ENCODE measurements at places on chromosomes 3 and 15. TPM values are rescaled to one million over a fixed set of nuclear protein-coding genes. Genes with fewer than 3 reads are reported as not detected.

POU1F1 gene
- not detected for polyA plus RNA-seq

FEZF2 gene
- not detected for polyA plus RNA-seq

HOMER2 gene
- 21.7 TPM for polyA plus RNA-seq

RAB6B gene
- 60.8 TPM for polyA plus RNA-seq

LZTFL1 gene
- polyA plus RNA-seq = 27.6 TPM

ENTPD3 gene
- polyA plus RNA-seq = 2.8 TPM

NDUFB5 gene
- polyA plus RNA-seq = 272 TPM

POPDC2 gene
- 3.4 TPM for polyA plus RNA-seq

LRRC34 gene
- polyA plus RNA-seq = 1.1 TPM

PPP1R14D gene
- polyA plus RNA-seq = not detected

MYH15 gene
- 0.71 TPM for polyA plus RNA-seq

INKA1 gene
- polyA plus RNA-seq = 1.7 TPM

DALRD3 gene
- 145 TPM for polyA plus RNA-seq

GOLGA8M gene
- polyA plus RNA-seq = not detected

C3orf22 gene
- not detected for polyA plus RNA-seq

SUSD5 gene
- 0.74 TPM for polyA plus RNA-seq

ARHGEF26 gene
- 5.7 TPM for polyA plus RNA-seq

NOX5 gene
- not detected for polyA plus RNA-seq

GASK1A gene
- 1.6 TPM for polyA plus RNA-seq

GLT8D1 gene
- 182 TPM for polyA plus RNA-seq

LRIG1 gene
- polyA plus RNA-seq = 7.1 TPM

MED12L gene
- polyA plus RNA-seq = 35.5 TPM

TMOD2 gene
- 79.9 TPM for polyA plus RNA-seq

KCNMB3 gene
- polyA plus RNA-seq = 0.16 TPM

TF gene
- polyA plus RNA-seq = 0.24 TPM

TMCO5A gene
- polyA plus RNA-seq = not detected

BHLHE40 gene
- not detected for polyA plus RNA-seq

LRRIQ4 gene
- not detected for polyA plus RNA-seq

C3orf70 gene
- polyA plus RNA-seq = 3.3 TPM

A4GNT gene
- polyA plus RNA-seq = not detected

NAALADL2 gene
- 2.2 TPM for polyA plus RNA-seq

PRKCD gene
- not detected for polyA plus RNA-seq

RTP3 gene
- polyA plus RNA-seq = not detected

RASA2 gene
- polyA plus RNA-seq = 37.4 TPM

ANKRD63 gene
- not detected for polyA plus RNA-seq

TM4SF4 gene
- polyA plus RNA-seq = not detected

KCNH8 gene
- polyA plus RNA-seq = 31.7 TPM

PLD1 gene
- 0.06 TPM for polyA plus RNA-seq

MESP2 gene
- not detected for polyA plus RNA-seq

ACAD11 gene
- polyA plus RNA-seq = 19.2 TPM

AGBL1 gene
- polyA plus RNA-seq = 0.12 TPM

NR2C2 gene
- 40.4 TPM for polyA plus RNA-seq

SMCO1 gene
- not detected for polyA plus RNA-seq

MNS1 gene
- polyA plus RNA-seq = not detected

DAPK2 gene
- polyA plus RNA-seq = 0.18 TPM

ZNF80 gene
- polyA plus RNA-seq = 0.17 TPM

CKMT1A gene
- polyA plus RNA-seq = 14.0 TPM

LRRC2 gene
- not detected for polyA plus RNA-seq

FOXL2NB gene
- not detected for polyA plus RNA-seq

RTP4 gene
- not detected for polyA plus RNA-seq

ILDR1 gene
- polyA plus RNA-seq = not detected

FAM107A gene
- polyA plus RNA-seq = 0.16 TPM

TRIM42 gene
- polyA plus RNA-seq = not detected

LRRC31 gene
- not detected for polyA plus RNA-seq

UNC13C gene
- 4.0 TPM for polyA plus RNA-seq

PSTPIP1 gene
- polyA plus RNA-seq = not detected

Measured in neural cell (in vitro differentiated cells).